ENCODE measurements at places on chromosomes 4 and X.

GRCh38 chr4:108181704-108182103, 13.0 kb upstream of the LEF1 start:
- DNase-seq, result no peak
- H3K27ac ChIP-seq, result no peak overlapping the region
- H3K36me3 ChIP-seq, result peaks cover 10% of the 10 kb centered on the region
- peaks cover 16% of the 10 kb centered on the region for H3K4me1 ChIP-seq

DNA sequence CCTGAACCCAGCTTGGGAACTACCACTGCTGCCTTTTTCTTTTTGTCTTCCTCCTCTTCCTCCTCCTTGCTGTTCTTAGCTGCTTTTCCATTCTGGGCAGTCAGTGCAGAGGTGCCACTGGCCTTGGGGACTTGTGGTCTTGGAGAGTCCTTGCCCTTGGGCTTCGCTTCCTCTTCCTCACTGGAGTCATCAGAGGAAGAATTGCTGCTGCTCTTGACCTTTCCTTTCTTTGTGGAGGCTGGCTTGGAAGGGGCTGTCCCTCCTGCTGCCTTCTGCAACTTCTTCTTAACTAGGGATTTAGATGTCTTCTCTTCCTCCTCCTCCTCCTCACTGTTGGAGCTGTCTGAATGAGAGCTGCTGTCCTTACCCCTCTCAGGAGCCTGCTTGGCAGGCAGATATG, 53.2 kb downstream of the FAM9B start:
- H3K4me3 ChIP-seq, result no peak overlapping the region
- no peaks in the 10 kb centered on the region for H3K36me3 ChIP-seq
- peaks cover 13% of the 10 kb centered on the region for H3K4me1 ChIP-seq

GRCh38 chrX:40996886-40997530, 88.2 kb upstream of the USP9X start:
- H3K36me3 ChIP-seq, result no peaks in the 10 kb centered on the region
- H3K4me1 ChIP-seq, result no peaks in the 10 kb centered on the region
- H3K27ac ChIP-seq, result no peak overlapping the region

- no peaks in the 10 kb centered on the region for H3K27me3 ChIP-seq
- DNase-seq, result no peak
- H3K36me3 ChIP-seq, result peaks cover 32% of the 10 kb centered on the region
- no peak overlapping the region for H3K4me3 ChIP-seq
- peaks cover 32% of the 10 kb centered on the region for H3K4me1 ChIP-seq
Measured at GRCh38 chrX:53654376-53654775, 32.1 kb downstream of the HUWE1 start.

GRCh38 chr4:25816591-25817058, 46.2 kb downstream of the SEL1L3 start:
- DNase-seq, result no peak
- H3K27ac ChIP-seq, result no peak overlapping the region
- H3K27me3 ChIP-seq, result no peaks in the 10 kb centered on the region
- H3K36me3 ChIP-seq, result peaks cover 39% of the 10 kb centered on the region

DNA sequence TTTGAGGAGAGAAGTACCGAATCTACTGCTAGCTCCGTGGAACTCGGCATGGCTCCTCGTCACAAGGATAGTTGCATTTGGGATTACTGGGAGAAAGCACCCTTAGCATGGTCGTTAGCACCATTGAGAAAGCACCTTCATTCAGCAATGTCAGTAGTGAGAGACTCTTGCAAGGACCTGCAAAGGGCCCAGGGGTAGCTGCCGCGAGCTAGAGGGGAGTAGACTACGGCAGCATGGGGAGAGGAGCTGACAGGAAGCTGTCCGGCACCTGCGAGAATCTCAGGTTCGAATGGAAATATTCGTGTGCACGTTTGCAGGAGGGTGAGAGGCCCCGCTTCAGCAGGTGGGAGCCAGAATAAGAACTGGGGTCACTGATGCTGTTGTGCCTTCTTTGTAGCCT, 20.2 kb downstream of the TLR10 start:
- peaks cover 30% of the 10 kb centered on the region for H3K4me1 ChIP-seq
- H3K36me3 ChIP-seq, result peaks cover 8% of the 10 kb centered on the region
- H3K27me3 ChIP-seq, result no peaks in the 10 kb centered on the region
- H3K4me3 ChIP-seq, result no peak overlapping the region
- H3K27ac ChIP-seq, result no peak overlapping the region

Data from activated CD4-positive, alpha-beta T cell treated with anti-CD3 and anti-CD28 coated beads, Interleukin-2, amount 10 ng/mL, durations not matched to agents 7 days and 5 days (primary cell).